ENCODE measurements at places on chromosomes 1 and 21.

GRCh38 chr1:168803806-168804510 is 75.0 kb upstream of the DPT start:
- no peak for DNase-seq

DNA sequence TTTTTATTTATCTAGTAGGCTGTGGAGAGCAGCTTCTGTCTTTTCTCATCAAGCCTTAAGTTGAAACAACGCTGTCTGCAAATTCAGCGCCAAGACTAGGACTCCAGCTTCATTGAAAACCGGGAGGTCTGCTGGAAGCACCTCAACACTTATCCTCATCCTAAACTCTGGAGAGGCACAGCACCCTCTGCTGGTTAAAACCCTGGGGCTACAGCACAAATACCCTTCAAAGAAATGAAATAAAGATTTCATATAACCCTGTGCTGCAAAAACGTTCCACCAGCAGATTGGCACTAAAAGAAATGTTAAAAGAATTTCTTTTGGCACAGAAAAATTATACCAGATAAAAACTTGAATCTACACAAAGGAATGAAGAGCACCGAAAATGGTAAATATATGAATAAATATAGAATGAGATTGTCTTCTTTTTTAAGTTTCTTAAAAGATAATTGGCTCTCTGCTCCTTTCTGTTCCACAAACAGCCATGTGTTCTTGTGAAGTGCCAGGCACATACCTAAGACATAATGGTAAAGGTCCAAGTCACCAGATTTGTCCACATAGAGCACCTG is 227.7 kb upstream of the SAMSN1 start:
- DNase-seq: no peak

GRCh38 chr1:83998498-83999315 is at the start of gene TTLL7:
Gene TTLL7, minus strand, starts transcription at chr1:83999132. Its CDS starts 46,921 bp downstream, at chr1:83952211.
- DNase-seq: no peak

GRCh38 chr1:237492359-237492758 is 398.4 kb downstream of the ZP4 start:
- DNase-seq: no peak

DNA sequence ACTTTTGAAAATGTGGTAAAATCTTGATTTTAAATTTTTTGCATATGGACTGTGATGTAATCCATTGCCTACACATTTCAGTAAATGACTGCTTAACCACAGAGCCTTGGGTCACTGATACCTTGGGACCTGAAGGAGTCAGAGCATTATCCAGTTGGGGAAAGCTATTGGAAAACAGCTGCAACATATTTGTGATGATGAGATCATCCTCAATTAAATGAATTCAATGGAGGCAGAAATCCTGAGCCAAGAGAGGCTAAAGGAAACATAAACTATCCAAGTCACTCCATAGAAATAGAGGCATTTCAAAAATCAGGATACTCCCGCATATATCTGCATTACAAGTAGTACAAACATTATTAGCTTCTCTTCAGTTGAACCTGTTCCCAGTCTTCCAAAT is 99.8 kb upstream of the PRMT6 start:
- no peak for DNase-seq

All from GF-D8 (cell line).